ENCODE measurements at places on chromosomes 12 and 14.

DNA sequence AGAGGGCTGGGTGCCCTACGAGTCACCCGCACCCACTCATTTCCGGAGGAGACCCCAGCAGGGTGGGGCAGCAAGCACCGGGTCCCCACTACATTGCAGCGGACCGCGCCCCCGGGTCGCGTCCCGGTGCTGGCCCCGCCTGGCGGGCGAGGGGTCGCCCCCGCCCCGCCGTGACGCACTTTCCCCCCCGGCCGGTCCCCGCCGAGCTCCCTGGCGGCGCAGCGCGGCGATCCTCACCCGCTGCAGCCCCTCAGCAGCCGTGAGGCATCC, 106.1 kb downstream of the PRICKLE1 start:
- DNase-seq, result no peak

DNA sequence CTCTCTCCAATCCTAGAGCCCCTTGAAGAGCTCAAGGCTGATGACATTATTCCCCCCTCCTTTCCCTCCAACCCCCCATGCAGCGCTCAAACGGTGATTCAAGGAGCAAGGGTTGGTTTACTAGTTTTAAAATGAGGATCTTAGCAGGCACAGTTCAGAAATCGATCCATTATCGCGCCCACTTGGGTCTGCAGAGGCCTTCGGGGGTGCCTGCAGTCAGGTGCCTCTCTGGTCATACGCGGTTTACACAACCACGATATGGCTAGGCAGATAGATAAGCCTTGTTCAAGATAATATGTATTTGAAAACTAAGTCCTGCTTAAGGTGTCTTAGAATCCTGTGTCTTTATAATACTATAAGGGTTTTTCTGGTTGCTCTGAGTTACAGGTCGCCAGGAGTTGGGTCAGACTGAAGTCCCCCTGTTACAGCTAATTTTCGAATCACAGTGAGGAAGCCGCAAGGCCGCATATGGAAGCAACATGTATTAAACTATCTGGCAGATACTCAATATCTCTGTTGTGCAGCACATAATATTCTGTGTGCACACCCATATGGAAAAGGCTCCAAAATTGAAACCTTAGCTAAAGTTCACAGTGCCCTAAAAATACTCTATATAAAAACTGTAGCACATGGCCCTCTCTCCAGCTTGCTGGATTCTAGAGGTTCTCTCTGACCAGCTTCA, 10.0 kb downstream of the BHLHE41 start:
- DNase-seq, result no peak

DNA sequence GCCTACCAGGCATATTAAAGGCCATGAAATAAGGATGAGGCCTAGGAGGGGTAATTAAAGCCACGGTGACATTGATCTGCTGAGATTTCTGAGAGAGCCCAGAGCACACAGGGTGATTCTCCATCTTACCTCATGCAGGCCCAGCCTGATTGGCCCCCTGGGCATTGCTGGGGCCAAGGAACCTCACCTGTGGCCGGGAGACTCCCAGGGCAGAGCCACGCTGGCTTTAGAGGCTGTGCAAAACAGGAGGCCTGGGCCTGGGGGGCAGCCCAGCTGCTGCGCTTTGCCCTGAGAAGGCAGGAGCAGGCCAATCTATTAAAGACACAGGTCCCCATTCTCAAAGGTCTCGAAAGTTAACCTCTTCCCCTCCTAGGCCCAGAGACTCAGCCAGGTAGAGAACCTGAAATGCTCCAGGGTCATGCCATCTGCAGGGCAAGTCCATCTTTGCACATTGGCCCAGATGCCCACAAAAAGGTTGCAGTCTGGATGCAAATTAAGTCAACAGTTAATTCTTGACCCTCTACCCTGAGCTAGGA, 1099.7 kb downstream of the BCL11B start:
- no peak for DNase-seq

- no peak for DNase-seq
Observed at GRCh38 chr12:116480210-116480810, 78.9 kb upstream of the MAP1LC3B2 start.

DNA sequence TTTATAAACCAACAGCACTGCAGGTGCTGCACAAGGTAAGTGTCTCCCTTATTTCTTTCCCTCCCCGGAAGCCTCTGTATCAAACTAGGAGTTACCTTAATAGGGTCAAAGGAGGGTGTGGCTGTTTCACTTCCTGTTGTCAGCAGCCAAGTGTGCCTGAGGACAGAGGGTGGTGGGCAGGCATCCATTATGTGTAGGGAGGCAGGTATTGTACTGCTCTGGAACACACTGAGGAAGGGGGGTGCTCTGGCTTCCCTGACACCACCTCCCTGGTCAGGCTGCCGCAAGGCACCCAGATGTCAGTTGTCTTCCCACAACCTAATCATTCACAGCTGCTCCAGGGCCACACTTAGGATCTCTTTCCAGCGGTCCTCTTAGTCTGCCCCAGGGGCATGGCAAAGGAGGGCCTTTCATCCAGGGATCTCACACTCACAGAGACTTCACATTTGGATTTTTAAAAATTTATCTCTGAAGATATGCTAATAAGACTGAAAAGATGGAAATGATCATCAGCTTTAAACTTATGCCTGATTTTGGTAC, 132.0 kb upstream of the ARHGAP5 start:
- DNase-seq, result no peak

DNA sequence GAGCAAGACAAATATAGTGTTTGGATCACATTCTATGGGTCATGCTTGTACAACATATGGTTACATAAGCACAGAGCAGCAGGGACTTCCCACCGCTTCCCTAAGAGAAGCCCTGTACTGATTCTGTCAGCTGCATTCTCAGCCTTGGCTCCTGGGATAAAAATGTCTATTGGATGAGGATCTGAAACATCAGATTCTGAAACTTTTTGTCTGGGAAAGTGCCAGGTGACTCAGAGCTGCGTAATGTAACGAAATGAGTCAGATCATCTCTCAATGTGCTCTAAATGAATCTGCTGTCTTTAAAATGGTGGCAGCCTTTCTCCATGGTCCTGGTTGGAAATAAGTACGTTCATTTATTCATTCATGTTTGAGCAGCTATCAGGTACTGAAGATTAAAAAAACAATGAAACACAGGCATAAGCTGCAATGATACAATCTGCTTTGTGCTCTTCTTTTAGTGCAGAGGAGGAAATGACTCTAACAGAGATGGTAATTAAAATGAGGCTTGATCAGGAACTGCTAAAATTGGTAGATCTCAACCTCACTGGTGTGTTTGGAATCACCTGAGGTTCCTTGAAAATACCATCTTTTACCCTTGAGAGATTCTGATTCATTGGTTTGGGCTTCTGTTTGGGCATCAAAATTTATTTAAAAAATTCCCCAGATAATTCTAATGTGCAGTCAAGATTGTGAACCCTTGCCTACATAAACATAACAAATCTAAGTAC, 99.1 kb upstream of the NAP1L1 start:
- no peak for DNase-seq

DNA sequence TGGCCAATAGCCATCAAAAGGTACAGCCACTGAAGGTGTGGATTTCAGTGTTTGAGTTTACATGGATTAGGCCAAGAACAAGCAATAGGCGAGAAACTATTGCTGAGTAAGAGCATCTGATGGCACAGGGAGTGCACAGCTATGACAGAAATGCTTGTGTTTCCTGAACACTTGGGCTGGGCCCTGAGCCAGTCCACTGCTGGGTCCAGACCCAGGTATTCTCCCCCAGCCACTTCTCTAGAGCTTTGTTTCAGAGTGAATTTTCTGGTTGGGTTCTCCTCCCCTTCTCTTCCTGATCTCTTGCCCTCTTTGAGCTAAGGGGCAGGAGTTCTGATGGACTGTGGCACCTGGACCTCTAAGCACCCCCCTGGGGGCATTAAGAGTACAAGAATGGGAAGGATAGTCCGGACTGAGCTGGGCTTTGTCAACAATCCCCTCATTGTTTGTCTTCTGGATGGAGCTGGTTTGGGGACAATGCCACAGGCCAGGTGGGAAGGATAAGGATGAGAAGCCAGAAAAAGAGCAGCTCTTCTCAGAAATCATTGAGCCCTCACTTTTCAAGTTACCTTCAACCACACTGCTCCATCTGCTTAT, 8.3 kb downstream of the HOXC5 start:
- DNase-seq, result no peak

GRCh38 chr14:97046967-97047366, 249.8 kb downstream of the VRK1 start:
- DNase-seq, result no peak

GRCh38 chr12:110503432-110503831, 1.3 kb downstream of the RAD9B start:
- DNase-seq, result no peak

DNA sequence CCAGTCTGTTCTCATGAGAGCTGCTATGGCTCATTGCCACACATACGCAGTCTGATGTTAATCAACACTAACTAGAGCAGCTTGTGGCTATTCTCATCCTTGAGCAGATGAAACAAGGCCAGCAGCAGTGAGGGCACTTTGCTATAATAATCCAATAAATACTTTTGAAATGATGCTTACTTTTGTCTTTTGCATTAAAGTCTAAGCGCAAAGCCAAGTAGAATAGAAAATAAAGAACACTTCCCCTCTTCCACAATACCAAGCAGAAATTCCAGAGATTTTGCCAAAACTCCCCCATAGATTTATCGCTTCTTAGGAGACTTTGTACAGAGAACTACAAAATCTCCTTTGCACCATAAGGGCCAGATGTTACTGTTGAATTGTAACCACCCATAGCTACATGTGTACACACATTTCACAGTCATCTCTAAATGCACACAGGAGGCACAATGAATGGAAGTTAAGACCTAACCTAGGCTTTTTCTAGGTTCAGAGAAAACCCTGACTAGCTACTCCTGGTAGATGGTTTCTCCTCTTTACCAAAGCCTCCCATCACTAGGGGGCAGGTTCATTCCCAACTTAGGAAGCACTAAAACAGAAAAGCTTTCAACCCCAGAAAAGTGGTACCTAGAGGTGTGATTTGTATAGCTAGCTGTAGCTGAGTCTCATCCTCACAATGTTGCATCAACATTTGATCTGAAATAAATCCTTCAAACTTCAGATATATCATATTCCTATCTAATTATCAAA, 119.3 kb downstream of the HMGA2 start:
- DNase-seq, result no peak

- no peak for DNase-seq
Observed at GRCh38 chr14:94030571-94030970, 4.4 kb downstream of the OTUB2 start.

GRCh38 chr12:459430-460258, at the start of gene B4GALNT3:
TSS of gene B4GALNT3 (plus strand) at chr12:459939. CDS start at chr12:460377, 438 bp downstream.
- DNase-seq, result peak; percentile 56

DNA sequence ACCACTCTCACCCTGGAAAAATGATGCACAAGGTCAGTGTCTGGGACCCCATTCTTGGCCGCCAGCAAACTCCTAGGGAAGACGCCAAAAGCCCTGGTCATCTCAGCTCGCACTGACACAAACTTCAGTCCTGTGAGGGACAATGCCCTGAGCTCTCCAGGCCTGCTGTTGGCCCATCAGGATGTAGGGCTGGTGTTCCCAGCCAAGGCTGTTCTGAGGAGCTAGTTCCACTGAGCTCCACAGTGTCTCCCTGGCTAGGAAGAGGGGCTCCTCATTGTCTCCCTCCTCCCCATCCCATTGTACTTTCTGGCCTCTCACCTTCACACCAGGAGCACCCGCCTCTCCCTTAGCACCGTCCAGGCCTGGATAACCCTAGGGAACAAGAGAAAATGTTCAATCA, 10.8 kb downstream of the COL2A1 start:
- DNase-seq, result no peak

GRCh38 chr12:67667276-67668073, 18.9 kb downstream of the DYRK2 start:
- no peak for DNase-seq

GRCh38 chr12:79174626-79175025, 310.1 kb downstream of the SYT1 start:
- DNase-seq, result no peak

DNA sequence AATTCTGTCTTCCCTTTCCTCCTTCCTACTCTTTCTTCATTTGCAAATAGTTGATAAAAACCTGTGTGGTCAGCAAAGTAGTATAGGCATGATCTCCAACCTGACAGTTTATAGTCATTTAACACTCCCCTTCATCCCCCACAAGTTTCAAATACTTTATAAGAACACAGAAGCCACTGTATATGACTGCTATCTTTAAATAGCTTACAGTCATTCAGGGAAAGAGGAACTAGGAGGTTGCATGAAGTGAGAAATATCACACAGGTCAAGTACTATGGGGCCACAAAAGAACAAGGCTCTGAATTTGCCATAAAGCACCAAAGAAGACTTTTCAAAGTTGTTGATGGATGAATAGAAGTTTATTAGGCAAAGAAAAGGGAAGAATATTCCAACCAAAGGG, 431.3 kb downstream of the NPAS3 start:
- DNase-seq, result no peak

- no peak for DNase-seq
Observed at GRCh38 chr12:95857156-95857555, 1.6 kb upstream of the SNRPF start.

- no peak for DNase-seq
Observed at GRCh38 chr14:52267501-52268278, at the start of gene PTGDR. TSS of gene PTGDR (plus strand) at chr14:52267698. CDS start at chr14:52267815, 117 bp downstream.

- peak; percentile 12 for DNase-seq
Observed at GRCh38 chr14:60721326-60722106, 2.6 kb downstream of the SIX4 start.

GRCh38 chr14:32259368-32260013, 56.4 kb upstream of the RNU6-8 start:
- DNase-seq, result no peak

DNA sequence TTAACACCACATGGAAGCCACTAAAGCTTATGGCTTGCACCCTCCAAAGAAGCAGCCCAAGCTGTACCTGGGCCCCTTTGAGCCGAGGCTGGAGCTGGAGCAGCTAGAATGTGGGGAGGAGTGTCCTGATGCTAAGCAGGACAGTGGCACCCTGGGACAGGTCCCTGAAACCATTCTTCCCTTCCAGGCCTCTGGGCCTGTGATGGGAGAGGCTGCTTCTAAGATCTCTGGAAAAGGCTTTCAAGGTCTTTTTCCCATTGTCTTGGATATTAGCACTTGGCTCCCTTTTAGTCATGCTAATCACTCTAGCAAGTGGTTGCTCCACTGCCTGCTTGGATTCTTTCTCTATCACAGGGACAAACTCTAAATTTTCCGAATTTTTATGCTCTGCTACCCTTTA, 40.9 kb downstream of the OSBPL8 start:
- DNase-seq, result no peak

- no peak for DNase-seq
Observed at GRCh38 chr12:60172266-60173211, 576.7 kb downstream of the SLC16A7 start.

DNA sequence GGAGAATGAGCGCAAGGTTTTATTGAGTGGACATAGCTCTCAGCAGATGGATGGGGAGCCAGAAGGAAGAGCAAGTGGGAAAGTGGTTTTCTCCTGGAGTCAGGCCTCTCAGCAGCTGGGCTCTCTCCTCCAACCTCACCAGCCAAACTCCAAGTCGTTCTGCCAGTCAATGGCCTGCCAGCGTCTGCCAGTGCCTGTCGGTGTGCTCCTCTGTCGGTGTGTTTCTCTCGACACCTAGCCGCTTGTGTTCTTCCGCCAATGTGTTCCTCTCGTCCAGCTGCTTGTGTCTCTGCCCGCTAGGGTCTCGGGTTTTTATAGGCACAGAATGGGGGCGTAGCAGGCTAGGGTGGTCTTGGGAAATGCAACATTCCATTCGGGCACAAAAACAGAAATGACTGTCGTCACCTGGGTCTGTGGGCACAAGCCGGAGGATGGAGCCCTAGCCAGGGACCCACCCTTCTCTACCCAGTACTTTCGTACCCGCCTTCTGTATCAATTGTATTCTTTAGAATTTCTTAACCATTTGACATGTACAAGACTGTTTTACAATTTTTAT, 1365.4 kb downstream of the FSCB start:
- no peak for DNase-seq
